ENCODE measurements at places on chromosomes 1 and 21.

DNA sequence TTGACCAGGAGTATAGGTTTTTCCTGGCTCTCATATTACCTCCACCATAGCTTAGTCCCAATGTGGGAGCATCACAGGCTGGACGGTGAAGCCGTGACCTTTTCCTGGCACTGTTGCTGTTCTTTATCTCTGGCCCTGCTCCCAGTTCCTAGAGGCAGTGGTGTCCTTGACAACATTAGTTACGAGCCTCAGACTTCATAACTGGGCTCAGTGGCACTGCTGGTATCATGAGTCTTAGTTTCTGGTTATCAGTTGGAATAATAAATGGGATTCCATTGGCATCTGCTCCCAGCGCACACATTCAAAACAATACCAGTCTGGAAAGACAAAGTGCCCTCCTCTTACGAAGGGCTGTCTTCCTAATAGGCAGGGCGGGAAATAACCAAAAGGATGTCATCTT, 8.0 kb downstream of the RNPEP start:
- no peak for DNase-seq

DNA sequence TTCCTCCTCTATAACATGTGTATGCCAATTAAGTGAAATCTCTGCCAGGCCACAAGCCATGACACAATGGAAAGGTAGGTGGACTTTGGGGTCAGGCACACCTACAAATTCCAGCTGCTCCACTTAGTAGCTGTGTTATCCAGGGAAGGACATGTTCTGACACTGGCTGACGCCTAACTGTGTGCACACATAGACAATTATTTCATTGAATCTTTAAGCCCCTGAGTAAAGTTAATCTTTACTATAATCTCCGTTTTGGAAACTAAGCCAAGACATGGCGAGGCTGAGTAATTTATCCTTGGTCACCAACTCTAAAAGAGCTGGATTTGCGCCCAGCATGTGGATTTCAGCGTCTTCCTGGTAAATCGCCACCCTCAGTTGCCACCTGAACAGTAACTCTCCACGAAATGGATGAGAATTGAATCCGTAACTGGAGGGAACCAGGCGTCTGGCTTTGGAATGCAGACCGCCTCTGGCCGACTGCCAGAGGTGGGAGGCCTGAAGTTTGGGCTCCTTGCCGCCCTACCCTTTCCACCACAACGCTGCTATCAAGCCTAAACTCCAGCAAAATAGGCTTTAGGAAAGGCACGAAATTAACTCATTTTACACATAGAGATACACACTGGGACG, 888 bp upstream of the SNRPE start:
- no peak for DNase-seq

- no peak for DNase-seq
Observed at GRCh38 chr1:180534214-180534613, 24.6 kb upstream of the OVAAL start.

- DNase-seq = no peak
Observed at GRCh38 chr1:29081201-29081600, 42.5 kb downstream of the TMEM200B start.

DNA sequence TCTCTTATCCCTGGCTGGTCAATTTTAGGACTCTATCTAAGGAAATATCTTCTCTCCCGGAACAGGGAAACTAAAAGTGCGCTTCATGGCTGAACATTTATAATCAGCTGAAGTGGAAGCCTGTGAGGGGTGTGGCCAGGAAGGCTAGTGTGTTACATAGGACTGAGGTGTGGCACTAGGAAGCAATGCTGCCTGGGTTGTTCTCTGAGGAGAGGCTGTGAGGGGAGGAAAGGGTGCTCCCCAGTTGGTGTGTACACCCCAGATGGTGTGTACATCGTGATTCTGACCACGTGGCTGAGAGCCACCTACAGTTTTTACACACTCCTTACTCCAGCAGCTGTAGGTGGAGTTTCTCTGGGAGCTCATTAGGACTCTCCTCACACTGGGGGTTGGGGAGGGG, 16.3 kb downstream of the NTPCR start:
- no peak for DNase-seq

DNA sequence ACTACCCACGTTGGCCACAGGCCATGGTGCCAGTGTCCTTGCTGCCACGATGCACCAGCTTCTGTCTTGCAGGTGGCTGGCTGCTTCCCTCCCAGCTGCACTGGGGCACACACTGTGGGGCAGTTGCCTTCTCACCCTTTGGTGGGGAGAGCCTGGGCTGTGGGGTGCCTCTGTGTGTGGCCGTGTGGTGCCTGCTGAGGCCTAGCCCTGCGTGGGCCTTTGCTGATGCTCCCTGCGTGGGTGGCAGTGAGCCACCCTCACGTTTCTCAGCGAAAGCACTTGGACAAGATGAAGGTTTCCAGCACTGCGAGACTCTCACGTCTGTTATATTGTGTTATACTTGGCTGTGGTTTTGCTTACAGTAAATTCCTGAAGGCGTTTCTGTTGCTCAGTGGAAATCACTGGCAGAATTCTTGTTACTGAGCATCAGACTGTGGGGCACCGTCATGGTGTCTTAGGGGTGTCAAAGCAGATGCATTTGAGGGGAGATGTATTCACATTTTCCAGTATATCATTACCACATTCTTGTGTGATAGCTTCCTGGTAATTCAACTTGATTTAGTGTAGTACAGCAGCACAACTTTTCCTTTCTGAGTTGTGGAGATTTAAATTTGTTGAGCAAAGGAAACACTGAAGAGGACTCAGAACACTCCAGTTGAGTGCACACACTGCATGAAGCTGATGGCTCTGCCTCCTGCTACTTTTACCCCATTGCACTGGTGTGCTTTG, 124.7 kb downstream of the PCBP3 start:
- no peak for DNase-seq

- no peak for DNase-seq
Observed at GRCh38 chr1:201259476-201260235, 23.6 kb upstream of the PKP1 start.

- no peak for DNase-seq
Observed at GRCh38 chr1:112247961-112248360, 148.1 kb upstream of the CTTNBP2NL start.

DNA sequence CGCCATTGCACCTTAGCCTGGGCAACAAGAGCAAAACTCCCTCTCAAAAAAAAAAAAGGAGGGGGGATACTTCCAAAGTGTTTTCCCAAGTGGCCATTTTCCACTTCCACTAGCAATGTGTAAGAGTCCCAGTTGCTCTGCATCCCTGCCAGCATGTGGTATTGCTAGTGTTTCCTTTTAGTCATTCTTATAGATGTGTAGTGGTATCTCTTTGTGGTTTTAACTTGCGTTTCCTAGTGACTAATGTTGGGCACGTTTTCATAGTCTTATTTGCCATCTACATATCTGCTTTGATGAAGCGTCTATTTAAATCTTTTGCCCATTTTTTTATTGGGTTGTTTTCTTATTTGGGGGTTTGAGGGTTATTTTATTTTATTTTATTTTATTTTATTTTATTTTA, 31.1 kb downstream of the INAVA start:
- no peak for DNase-seq

GRCh38 chr1:229594227-229595008, 31.5 kb downstream of the TAF5L start:
- DNase-seq = no peak

- no peak for DNase-seq
Observed at GRCh38 chr1:27133991-27134390, 20.9 kb downstream of the SLC9A1 start.

GRCh38 chr1:15153842-15154479, 414 bp downstream of the TMEM51 start:
- DNase-seq = no peak

DNA sequence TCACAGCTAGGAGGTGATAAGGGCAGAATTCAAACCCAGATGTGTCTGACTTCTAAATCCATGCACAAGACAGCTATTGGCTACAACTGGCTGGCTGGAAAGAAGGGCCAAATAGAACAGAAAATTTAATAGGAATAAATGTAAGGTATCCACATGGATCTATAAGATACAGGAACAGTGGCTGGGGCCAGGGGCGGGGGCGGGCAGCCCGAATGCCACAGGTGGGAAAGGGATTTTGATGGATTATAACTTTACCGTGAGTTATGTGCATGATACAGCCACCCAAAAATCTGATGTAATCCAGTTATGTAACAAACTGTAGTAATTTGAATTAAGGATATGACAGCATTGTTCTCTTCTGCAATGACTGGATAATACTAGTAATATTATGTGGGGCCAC, 87.0 kb upstream of the COA6 start:
- no peak for DNase-seq

GRCh38 chr1:154615411-154615810, 7.4 kb upstream of the ADAR start:
- DNase-seq = no peak

GRCh38 chr1:112172294-112172882, 182.9 kb upstream of the KCND3 start:
- DNase-seq = peak; percentile 13

GRCh38 chr21:35196128-35196527, 147.0 kb upstream of the RUNX1 start:
- no peak for DNase-seq

- DNase-seq = no peak
Observed at GRCh38 chr1:174060090-174060489, 37.9 kb upstream of the RC3H1 start.

GRCh38 chr21:33236766-33237165, 7.0 kb downstream of the IFNAR2 start:
- no peak for DNase-seq
